ENCODE measurements at places on chromosomes 1 and 21.

GRCh38 chr1:210588946-210589345 lies 260.2 kb downstream of the HHAT start:
- DNase-seq = no peak

- DNase-seq = no peak
Measured at GRCh38 chr1:60589916-60590315, 492.4 kb upstream of the NFIA start.

- DNase-seq = no peak
Measured at GRCh38 chr1:5720484-5720883, 271.7 kb downstream of the NPHP4 start.

GRCh38 chr1:201773764-201774163 lies 55.2 kb upstream of the IPO9 start:
- DNase-seq = no peak

DNA sequence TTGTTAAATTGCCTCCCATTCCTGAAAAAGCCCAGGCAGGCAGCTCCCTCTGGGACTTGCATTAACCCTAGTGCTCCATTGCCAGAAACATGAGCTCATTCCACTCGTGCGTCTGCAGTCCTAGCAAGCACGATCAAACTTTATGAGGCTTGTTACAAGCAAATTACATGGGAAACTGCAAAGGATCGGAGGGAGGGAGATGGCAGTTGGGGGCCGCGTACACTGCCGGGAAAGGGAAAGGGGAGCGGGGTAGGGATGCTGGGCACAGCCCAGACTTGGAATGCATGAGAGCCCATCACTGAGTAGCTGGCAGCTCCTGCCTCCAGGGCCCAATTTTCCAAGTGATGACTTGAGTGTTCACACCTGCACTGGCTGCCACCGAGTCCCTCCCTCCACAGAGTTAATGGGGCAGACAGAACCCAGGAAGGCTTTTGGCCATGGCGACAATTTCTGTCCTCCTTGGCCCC lies 169.9 kb downstream of the BRINP2 start:
- DNase-seq = no peak

- no peak for DNase-seq
Measured at GRCh38 chr1:219507437-219507836, 105.5 kb downstream of the ZC3H11B start.

DNA sequence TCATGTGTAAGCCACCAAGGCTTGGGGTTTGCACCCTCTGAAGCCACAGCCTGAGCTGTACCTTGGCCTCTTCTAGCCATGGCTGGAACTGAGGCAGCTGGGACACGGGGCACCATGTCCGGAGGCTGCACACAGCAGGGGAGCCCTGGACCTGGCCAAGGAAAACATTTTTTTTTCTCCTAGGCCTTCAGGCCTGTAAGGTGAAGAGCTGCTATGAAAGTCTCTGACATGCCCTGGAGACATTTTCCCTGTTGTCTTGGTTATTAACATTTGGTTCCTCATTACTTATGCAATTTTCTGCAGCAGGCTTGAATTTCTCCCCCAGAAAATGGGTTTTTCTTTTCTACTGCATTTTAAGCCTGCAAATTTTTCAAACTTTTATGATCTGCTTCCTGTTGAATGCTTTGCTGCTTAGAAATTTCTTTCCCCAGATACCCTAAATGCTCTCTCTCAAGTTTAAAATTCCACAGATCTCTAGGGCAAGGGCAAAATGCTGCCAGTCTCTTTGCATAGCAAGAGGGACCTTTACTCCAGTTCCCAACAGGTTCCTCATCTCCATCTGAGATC lies 295.8 kb downstream of the LTN1 start:
- no peak for DNase-seq
